Osteocyte (in vitro differentiated cells): ENCODE measurements at places on chromosomes 3 and 15. TPM values are rescaled to one million over a fixed set of nuclear protein-coding genes. Genes with fewer than 3 reads are reported as not detected.

TF gene
- total RNA-seq: 1.9 and 2.0 TPM in 2 replicates

HGD gene
- 0.27 and 0.44 TPM in 2 replicates for total RNA-seq

DNA sequence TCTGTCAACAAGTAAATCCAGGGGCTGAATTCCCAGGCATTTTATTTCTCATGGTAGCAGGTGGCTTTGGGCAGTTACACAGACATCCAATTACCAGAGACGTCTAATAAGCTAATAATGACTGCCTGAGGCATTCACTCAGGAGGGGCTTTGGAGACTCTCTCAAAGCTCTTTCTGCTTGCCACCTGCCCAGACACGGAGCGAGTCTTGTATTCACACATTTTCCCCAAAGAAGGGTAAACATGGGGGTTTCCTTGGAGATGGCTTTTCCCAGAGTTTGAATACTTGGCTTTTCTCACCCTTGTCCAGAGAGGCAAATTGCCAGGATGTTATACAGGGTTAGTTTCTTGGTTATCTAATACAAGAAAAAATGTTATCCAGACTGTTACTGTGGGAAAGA, 132.6 kb downstream of the DIPK2A start:
- no peak overlapping the region for H3K27ac ChIP-seq
- H3K4me3 ChIP-seq: no peak overlapping the region

EPHA6 gene
- total RNA-seq: 0.18 and 0.51 TPM in 2 replicates

CYP1A2 gene
- total RNA-seq: not detected in 2 replicates

DNA sequence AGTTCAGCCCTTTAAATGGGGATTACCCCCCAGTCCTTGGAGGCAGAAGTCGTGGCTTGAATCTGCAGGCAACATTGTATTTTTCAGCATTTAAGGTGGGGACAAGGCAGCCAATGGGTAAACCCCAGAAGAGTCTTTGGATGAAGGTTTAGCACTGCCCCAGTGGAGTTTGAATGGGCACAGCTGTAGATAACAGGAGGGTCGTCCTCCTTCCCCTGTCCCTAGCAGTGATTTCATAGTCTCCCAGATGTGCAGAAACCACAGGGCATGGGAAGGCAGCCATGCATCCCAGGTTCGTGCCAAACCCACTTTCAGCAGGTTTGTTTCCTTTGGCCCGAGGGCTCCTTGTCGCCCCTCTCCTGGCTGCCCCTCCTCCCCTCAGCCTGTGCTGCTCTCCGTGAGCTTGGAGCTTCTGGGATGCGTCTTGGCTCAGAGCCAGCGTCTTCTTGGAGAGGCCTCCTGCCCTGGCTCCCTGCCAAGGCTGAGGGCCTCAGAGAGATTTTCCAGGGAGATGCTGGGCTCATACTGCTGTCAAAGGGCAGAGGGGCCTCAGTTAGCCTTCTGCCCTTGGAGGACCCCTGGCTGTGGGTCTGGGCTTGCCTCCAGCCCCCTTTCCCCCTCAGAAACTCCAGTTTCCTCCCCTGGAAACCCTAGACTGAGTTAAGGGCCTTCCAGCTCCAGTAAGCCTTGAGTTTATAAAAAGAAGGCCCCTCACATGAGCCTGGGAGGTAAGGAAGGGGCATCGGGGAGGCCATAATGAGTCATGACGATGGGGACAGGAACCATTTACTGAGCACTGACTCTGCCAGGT, 48.9 kb upstream of the POLG start:
- H3K4me3 ChIP-seq: no peak overlapping the region
- H3K27ac ChIP-seq: no peak overlapping the region
- H3K4me1 ChIP-seq: peaks cover 8% of the 10 kb centered on the region
- DNase-seq: no peak
- H3K36me3 ChIP-seq: no peaks in the 10 kb centered on the region

- DNase-seq: no peak
- no peak overlapping the region for H3K4me3 ChIP-seq
- no peaks in the 10 kb centered on the region for H3K27me3 ChIP-seq
- H3K4me1 ChIP-seq: no peaks in the 10 kb centered on the region
- peaks cover 49% of the 10 kb centered on the region for H3K36me3 ChIP-seq
Observed at GRCh38 chr3:9784965-9785364, 7.3 kb downstream of the TADA3 start.

NSUN3 gene
- 11.8 and 15.0 TPM in 2 replicates for total RNA-seq

GRCh38 chr3:123833398-123833785, 50.7 kb downstream of the MYLK start:
- H3K4me1 ChIP-seq: peaks cover 11% of the 10 kb centered on the region
- no peak overlapping the region for H3K4me3 ChIP-seq
- DNase-seq: no peak

LRRIQ4 gene
- not detected in 2 replicates for total RNA-seq

GRCh38 chr15:98422130-98422478, 226.2 kb upstream of the IGF1R start:
- H3K27ac ChIP-seq: no peak overlapping the region
- DNase-seq: no peak
- no peaks in the 10 kb centered on the region for H3K36me3 ChIP-seq
- H3K4me1 ChIP-seq: peaks cover 8% of the 10 kb centered on the region
- H3K27me3 ChIP-seq: peaks cover 44% of the 10 kb centered on the region
- H3K4me3 ChIP-seq: no peak overlapping the region

STAB1 gene
- total RNA-seq: not detected in 2 replicates

PAQR9 gene
- total RNA-seq: not detected in 2 replicates

DNA sequence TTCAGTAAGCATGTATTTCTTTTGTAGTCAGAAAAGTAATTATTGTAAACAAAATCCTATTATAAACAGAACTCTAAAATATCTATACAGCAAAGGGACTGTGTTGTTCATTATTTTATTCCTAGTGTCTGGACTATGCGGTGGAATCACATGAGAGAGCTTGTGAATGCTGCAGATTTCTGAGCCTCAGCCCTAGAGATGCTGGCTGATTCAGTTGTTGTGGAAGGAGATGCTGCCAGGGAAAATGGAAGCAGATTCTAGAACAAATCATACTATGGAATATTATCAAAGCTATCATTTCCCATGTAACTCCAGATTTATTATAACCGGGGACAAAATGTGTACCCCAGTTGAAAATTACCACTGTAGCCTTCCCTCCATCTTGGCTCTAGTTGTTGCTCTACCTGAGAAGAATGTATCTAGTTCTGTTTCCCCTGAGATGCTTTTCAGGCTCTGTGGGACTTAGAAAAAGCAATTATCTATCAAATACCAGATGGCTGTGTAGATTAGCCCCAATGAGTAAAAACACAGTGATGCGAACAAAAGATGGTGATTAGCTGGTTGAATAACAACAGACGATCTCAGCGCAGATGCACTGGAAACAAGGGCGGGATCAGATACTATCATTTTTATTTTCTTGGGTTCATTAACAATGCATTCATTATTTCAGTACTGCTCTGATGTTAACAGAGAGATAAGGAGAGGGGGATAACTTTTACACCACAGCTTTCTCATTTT, 131.3 kb downstream of the TMEM108 start:
- DNase-seq: no peak
- H3K27ac ChIP-seq: no peak overlapping the region
- no peak overlapping the region for H3K4me3 ChIP-seq
- no peaks in the 10 kb centered on the region for H3K4me1 ChIP-seq
